ENCODE measurements at places on chromosomes 3 and 15.
A peak's percentile ranks its signal among the peaks of the same experiment; 100 is the strongest.

DNA sequence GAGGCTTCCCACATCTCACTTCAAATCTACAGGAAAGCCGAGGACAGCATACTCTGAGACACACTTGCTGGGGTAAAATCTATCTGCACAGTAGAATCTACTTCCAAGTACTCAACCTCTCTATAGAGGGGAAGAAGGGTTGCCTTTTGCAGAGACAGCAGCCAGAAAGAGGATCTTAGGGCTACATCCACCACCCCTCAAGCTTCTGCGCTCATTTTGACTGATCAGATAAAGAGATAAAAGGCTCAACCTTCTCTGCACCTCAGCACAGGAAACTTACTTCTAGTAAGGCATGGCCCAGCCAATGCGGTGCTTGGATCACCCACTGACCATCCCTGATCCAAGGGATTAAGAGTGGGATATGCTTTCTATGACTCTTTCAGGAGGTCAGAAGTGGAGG is 6.9 kb upstream of the SLC9A9 start:
- no peak for DNase-seq

DNA sequence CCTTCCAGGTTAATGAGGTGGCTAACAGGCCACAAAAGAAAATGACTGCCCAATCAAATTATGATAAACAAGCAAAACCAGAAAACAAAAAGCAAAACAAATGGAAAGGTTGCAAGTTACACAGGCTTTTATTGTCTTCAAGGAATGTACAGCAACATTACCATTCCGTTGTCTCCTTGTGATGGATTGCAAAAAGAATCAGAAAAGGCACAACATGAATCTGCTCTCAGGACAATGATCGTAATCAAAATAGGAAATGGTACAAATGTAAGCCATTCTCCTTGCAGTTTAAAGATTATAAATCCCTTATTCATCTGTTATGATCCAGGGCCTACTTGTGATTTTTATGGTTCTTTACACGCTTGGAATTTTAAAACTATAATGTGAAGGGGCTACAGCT is 125.8 kb downstream of the ECT2 start:
- no peak for DNase-seq

DNA sequence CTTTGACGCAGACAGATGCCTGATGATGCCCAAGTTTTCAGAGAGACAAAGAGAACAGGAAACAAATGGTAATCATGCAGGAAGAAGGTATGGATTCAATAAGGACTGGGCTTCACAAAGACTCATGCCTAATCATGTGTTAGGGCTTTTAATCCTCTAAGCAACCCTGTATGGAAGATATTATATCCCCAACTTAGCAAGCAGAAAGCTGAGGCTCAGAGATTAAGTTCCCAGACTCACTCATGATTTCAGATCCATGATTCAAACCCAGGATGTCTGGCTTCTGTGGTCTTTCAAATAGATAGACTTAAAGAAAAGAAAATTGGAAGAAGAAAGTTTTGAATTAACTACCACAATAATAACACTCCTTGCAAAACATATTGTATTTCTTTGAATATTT is 4.1 kb upstream of the CLASP2 start:
- no peak for DNase-seq

GRCh38 chr3:57268416-57268815 is 24.1 kb downstream of the ASB14 start:
- DNase-seq = no peak

GRCh38 chr3:114420072-114420471 is 126.2 kb downstream of the TIGIT start:
- DNase-seq = no peak

GRCh38 chr3:71978150-71978721 is 193.3 kb upstream of the PROK2 start:
- DNase-seq = no peak

DNA sequence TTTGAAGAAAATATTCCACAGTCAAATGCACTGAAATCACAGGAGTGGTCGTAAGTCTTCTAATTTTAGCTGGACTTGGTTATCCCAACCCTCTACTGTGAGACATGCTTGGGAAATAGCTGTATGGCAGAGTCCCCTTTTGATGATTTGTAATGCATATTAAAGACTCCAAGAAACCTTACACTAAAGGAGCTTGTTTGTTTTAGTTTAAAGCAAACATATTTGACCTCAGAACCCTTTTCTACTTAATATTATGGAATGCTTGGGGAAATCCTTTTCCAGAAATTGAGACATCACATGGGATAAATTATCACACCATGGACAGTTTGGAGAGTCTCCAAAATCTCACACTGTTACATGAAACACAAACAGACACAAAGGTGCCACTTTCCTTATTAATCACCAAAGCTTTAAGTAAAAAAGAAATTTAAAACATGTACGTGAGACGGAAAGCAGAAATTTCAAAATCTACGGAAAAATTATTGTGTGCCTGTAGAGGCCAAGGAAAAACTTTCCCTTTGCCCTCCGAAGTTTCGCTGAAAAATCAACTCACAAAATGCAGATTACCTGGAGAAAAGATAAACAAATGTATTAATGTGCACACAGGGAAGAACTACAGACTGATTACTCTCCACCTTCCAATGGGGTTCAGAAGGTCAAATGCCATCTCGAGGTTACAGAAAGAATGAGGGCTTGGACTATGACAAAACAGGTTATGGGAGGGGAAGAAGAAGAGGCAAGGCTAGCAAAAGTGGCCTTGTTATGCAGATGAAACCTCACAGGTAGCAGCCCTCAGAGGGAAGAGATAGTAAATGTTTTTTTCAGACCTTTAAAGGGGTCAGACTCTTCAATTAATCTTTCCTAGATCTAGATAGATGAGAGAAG is 7.0 kb upstream of the CPB1 start:
- no peak for DNase-seq

GRCh38 chr3:59386165-59386564 is 336.3 kb upstream of the CFAP20DC start:
- no peak for DNase-seq

GRCh38 chr3:37241880-37242279 is 67.5 kb upstream of the LRRFIP2 start:
- no peak for DNase-seq

DNA sequence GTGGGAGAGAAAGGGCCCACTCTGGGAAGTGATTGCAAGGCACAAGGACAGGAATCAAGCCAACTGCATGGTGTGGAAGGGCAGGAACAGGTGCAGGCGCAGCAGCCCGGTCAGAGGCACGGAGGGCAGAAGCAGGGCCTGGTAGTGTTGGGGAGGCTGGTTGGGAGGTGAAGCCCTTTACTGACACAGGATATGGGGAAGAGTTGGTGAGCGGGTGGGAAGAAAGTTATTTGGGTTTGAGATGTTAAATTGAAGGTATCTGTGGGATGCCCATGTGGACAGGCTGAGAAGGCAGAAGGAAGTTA is 83.6 kb upstream of the ABHD2 start:
- DNase-seq = no peak

- no peak for DNase-seq
These were observed 62.9 kb downstream of the EFCAB12 start for GRCh38 chr3:129365296-129366136.

- DNase-seq = no peak
These were observed 47.5 kb upstream of the POLG start for GRCh38 chr15:89381888-89382686.

GRCh38 chr3:107956991-107957900 is 133.6 kb downstream of the CD47 start:
- DNase-seq = peak; percentile 24

DNA sequence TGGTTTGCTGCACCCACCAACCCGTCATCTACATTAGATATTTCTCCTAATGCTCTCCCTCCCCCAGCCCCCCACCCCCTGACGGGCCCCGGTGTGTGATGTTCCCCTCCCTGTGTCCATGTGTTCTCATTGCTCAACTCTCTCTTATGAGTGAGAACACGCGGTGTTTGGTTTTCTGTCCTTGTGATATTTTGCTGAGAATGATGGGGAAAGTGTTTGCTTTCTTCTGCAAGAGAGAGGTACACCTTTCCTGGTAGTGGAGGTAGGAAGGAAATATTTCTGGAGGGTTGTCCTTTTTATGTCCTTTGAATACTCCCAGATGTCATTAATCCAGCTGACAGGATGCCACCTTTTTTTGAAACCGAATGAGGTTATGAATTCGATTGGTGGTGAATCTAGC is 10.5 kb upstream of the SLC28A1 start:
- DNase-seq = no peak

- no peak for DNase-seq
These were observed 140.7 kb downstream of the KLF13 start for GRCh38 chr15:31467361-31467760.

- no peak for DNase-seq
These were observed 38.4 kb downstream of the PCOLCE2 start for GRCh38 chr3:142850395-142851023.

DNA sequence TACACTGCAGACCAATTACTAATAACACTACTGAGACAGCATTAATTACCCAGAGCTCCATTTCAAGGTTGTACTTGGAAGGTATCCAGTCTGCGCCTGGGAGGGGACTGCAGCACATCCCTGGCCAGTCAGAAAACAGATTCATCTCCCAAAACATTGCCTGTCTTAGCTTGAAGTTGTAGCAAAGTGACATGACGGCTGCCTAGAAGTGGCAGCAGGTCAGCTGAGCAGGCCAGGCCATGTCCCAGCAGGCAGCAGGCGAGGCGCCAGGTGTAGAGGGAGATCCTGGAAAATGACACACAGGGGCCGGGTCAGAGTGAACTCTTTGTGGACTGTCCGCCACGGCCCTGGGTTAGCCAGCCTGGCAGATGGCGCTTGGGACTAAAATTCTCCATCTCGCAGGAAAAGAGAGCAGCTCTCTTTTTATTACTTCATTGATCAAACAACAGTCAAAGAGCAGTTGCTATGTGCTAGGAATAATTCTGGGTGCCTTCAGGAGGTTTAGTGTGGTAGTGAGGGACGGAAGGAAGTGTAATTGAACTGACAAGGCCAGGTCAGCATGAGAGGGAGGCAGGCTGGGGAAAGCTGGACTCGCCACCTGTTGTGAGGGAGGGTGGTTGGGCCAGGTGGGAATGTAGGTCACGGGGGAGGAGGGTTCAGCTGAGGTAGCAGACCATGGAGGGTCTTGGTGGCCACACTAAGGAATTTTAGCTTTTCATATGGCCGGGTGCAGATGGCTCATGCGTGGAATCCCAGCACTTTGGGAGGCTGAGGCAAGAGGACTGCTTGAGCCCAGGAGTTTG is 1.3 kb upstream of the MAP6D1 start:
- no peak for DNase-seq

- DNase-seq = no peak
These were observed 315.4 kb downstream of the PTPRG start for GRCh38 chr3:61876797-61877196.

GRCh38 chr15:49674370-49674769 is 53.5 kb downstream of the DTWD1 start:
- DNase-seq = no peak

GRCh38 chr3:149449799-149450198 is 24.7 kb upstream of the TM4SF4 start:
- no peak for DNase-seq

- no peak for DNase-seq
These were observed 37.2 kb upstream of the THBS1 start for GRCh38 chr15:39543651-39544050.

- no peak for DNase-seq
These were observed 2.7 kb upstream of the MNS1 start for GRCh38 chr15:56467616-56468015.

DNA sequence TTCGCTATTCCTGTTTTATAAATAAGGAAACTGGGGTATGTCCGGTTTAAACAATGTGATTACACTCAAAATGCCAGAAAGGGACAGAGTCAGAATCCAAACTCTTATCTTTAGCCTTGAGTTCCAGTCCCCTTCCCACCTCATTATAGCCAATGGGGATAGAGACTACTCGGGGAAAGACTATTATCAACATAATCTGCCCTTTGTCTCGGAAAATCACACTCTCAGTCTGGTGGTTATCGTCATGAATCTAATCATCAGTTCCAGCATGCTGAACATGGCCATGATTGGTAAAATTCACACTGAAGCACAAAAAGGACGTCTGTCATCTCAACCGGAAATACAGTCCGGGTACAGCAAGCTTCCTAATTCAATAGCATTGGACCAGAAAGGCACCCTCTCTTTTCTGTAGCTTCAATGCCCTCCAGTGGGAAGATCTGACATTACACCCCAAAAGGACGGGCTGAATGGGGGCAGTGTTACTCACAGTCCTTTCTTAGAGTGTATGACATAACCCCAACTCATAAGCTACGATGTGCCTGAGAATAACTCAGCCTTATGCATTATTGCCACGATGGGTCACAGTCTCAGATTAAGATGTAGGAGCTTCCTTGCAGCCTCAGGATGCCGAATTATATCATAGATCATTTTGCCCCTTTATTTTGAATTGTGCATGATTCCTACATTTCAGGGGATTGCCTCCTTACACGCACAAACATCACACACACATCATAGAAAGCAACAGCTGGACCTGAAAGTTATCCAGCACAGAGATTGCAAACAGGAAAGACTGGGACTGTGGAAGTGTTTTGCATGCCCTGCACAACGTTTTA is 390.4 kb upstream of the LMCD1 start:
- peak; percentile 19 for DNase-seq

- no peak for DNase-seq
These were observed 461 bp downstream of the COPB2 start for GRCh38 chr3:139388821-139389551.

DNA sequence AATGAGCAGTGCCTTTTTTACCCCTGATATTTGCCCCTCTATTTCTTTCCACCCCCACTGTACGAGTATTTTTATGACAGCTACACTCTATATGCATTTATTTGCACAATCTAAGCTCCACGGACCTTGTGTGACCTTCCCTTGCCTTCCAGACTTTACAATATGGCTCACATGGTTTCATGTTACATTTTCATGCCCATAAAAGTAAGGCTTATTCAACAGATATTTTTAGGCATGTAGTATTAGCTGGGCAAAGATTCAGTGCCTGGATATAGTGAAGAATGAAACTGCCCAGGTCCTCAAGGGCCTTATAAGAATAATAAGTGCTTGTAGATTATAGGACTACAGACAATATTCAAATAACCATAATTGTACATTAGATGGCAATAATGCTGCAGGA is 481.9 kb upstream of the CNTN4 start:
- DNase-seq = no peak

DNA sequence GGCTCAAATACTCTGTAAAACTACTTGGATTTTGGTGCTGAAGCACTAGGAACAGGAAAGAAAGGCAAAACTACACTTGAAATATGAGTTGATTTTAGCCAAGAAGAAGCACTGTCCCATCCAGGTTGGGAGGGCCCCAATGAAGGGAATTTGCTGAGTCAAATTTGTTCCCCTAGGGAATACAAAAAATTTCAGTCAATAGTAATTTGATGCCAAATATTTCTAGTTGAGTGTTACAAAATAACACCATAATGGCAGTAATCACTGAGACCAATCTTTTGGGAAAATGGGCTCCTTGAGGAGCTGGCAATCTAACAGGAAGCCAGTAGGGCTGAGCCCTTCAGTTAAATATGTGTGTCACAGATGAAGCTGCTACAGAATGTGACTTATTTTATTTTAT is 896.9 kb downstream of the DIPK2A start:
- DNase-seq = no peak
